ENCODE measurements at places on chromosomes 2 and 18.
A peak's percentile ranks its signal among the peaks of the same experiment; 100 is the strongest.

DNA sequence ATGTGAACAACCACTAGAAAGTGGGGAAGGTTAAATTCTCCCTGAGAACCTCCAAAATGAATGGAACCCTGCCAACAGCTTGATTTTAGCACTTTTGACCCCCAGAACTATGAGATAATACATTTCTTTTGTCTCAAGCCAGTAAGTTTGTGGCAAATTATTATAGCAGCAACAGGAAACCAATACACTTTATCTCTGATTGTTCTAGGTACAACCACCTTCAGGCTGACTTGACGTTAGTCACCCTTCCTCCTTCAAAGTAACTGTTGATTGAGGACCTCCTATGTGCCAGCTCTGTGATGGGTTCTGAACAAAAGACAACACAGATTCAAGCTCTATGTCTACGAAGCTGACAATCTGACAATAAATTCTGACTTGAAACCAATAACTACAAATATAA lies 318.9 kb downstream of the NCKAP5 start:
- DNase-seq = no peak

GRCh38 chr18:66495844-66496243 lies 108.0 kb downstream of the CDH19 start:
- peak; percentile 1 for DNase-seq

GRCh38 chr2:26651470-26651771 lies 10.3 kb upstream of the CIB4 start:
- DNase-seq = no peak

DNA sequence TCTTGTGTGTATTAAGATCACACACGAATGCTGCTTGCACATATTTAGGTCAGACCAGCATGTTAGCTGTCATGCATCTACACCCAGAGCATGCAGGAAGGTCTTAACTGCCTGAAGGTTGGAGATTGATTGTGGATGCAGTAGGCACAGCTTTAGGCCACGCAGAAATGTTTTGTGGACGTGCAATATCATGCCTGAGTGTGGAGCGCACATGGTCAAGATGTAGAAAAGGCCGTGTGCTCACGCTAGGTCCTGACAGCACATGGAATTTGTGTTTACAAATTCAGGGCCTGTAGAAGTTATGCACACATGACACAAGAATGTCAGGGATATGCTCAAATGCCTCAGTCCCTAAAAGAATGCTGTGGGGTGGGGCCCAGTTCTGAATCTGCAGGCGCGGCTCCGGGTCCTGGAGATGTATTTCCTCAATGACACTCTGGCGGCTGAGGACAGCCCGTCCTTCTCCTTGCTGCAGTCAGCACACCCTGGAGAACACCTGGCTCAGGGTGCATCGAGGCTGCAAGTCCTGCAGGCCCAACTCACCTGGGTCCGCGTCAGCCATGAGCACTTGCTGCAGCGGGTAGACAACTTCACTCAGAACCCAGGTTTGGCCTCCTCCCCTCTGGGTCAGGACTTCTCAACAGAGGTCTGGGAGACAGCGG lies 27.9 kb downstream of the MARCO start:
- DNase-seq = no peak

- no peak for DNase-seq
These were observed 47.4 kb upstream of the SIX3 start for GRCh38 chr2:44894058-44894457.

DNA sequence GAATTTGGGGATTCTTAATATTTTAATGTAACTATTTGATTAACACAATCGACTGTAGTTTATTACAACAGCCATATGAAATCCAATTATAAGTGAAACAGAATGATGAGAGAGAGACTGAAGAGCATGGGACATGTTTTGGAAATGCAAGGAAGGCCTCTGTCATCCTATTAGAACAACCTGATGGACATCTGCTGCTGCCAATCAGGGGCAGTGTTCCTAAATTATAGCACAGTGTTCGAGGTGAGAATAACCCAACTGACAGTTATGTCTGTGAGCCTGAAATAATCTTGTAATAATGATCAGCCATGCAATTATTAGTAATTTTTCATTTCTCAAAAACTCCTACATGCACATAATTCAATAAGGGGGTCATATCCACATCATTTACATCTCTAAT lies 73.6 kb downstream of the CCDC141 start:
- DNase-seq = no peak

DNA sequence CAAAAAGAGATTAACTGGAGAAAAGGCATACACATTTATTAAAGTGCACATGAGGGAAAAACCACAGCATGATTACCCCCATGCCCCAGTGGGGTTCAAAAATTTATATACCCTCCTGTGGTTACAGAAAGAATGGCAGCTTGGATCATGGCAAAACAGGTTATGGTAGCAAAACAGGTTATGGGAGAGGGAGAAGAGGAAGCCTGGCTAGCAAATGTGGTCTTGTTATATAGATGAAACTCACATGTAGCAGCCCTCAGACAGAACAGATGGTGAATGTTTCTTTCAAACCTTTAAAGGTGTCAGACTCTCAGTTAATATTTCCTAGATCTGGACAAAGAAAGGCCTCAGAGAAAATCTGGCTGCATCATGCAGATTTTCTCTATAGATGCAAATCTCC lies 178.2 kb upstream of the ZC3H15 start:
- no peak for DNase-seq

DNA sequence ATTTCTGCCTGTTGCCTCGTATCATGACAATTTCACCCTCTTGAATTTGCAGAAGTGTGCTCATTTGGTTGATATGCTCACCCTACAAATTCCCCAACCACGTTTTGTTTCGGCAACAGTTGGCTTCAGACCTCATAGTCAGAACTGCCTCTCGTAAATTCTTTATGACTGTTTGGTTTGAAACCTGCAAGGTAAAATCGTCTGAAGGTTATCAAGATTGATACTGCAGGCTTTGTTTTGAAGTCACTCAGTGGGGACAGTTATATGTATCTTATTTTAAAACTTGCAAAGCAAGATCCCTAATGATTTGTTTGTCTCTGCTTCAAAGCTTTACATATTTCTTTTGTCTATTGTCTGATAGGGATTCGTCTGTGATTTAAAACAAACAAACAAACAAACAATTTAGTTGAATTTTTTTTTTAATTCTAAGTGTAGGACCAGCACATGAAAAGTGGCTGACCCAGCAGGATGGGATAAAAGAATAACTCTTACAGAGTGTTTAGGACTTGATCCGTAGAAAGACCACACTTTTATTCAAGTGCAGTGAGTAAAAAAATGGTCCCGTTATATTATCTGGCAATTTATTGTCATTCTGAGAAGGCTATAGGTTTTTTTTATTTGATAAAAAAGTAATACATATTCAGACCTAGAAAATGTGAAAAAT lies 45.7 kb upstream of the MYCN start:
- DNase-seq = no peak

DNA sequence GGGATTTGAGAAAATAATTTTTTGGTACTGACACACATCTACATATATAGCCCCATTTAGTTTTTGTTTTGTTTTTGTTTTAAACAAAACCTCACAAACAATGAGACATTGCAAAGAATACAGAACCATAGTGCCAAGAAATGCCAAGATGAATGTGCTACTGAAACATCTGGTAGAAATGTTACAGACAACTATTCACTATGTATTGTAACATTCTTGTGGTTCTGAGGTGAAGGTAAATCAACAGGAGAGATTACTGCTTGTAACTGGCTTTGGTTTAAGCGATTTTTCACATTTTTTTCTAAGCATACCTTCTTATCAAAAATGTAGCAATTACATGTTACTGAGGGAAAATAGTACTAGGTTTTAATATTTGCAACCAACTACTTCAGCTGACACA lies 281.3 kb downstream of the ZNF804A start:
- no peak for DNase-seq

GRCh38 chr18:67145586-67146292 lies 370.8 kb downstream of the DSEL start:
- DNase-seq = no peak

DNA sequence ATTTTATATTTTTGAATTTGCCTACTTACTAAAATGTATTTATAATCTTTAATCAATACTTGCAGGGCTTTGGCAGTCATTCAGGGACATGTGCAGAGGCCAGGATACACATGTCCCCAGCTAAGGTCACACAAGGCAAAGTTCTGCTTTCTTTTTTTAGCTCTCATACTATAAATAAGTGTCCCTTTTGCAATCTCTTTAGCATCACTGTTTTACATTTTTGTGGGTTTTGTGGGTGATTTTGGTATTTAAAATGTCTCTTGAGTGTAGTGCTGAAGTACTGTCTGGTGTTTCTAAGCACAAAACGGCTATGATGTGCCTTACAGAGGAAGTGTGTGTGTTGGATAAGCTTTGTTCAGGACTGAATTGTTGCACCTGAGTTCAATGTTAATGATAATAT lies 309.0 kb upstream of the GULP1 start:
- DNase-seq = peak; percentile 90

GRCh38 chr2:44572196-44572900 lies 210.6 kb downstream of the CAMKMT start:
- no peak for DNase-seq

GRCh38 chr2:196173505-196173904 lies 2.1 kb upstream of the STK17B start:
- DNase-seq = no peak

DNA sequence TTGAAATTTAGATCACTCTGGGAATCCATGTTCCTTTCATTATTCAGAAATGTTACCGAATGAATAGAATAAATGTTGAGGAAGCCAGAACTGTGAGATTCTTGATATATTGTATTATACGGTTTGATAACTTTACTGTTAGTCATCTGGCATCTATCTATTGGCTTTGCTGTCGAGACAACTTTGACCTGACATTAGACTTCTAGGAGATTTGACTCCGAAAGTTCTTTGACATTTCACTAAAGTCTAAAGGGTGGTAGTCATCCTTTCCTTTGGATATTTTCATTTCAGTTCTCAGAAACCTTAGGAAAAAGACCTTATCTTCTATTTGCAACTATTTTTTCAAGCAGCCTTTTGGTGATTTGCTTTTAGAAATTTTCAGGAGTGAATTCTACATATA lies 1.9 kb downstream of the BMPR2 start:
- DNase-seq = no peak

GRCh38 chr2:66431846-66432587 lies 2.9 kb upstream of the MEIS1 start:
- no peak for DNase-seq

- DNase-seq = no peak
These were observed 18.4 kb downstream of the NCOA1 start for GRCh38 chr2:24509425-24509824.
